ENCODE measurements at places on chromosomes 2 and 18. TPM values are rescaled to one million over a fixed set of nuclear protein-coding genes. Genes with fewer than 3 reads are reported as not detected.
A peak's percentile ranks its signal among the peaks of the same experiment; 100 is the strongest.

DNA sequence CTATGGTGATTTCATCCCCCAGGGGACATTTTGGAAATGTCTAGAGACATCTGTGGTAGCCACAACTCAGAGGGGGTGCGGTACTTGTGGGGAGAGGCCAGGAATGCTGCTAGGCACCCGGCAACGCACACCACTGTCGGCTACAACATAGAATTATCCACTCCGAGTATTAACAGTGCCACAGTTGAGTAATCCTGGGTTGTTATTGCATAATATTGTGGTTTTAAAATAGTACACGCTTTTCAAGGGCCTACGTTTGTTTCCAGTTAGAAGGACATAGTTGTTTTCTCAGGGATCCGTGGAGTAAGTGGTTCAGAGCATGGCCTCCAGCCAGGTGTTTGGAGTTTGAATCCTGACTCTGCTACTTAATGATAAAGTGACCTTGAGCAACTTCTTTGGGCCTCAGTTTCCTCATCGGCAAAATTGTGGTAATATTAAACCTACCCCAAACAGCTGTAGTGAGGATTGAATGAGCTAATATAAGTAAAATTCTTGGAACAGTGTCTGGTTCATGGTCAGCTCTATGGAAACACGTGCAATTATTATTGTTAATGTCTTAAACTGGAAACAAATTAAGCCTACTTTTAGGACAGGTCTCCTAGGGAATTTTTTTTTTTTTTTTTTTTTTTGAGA is 24.5 kb downstream of the CYP27A1 start:
- DNase-seq = peak; percentile 88

DNA sequence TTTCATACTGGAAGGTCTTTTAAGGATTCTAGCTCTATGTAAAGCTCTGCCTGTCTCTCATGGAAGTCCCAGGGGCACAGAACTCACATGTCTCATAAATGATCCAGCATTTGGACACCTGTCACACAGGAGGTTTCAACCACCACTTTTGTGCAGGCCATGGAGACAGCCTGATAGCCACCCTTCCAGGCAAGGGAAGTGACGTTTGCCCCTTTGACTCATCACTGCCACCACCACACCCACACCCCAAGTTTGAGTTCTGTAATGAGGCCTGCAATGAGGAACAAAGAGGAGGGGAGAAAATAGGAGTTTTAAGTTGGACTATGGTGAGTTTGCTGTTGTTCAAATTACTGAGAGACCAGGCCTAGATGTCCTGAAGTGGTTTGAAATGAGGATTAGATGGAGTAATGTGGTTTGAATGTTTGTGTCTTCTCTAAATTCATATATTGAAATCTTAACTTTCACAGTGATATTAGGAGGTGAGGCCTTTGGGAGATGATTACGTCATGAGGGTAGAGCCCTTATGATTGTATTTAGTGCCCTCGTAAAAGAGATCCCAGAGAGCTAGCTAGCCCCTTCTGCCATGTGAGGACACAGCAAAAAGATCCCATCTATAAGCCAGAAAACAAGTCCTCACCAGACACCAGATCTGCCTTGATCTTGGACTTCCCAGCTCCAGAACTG is 175.3 kb upstream of the EPHA4 start:
- no peak for DNase-seq

The HJURP gene
- 40.1 TPM for total RNA-seq

GRCh38 chr2:3535794-3536681 is 16.7 kb upstream of the ADI1 start:
- peak; percentile 85 for DNase-seq

DNA sequence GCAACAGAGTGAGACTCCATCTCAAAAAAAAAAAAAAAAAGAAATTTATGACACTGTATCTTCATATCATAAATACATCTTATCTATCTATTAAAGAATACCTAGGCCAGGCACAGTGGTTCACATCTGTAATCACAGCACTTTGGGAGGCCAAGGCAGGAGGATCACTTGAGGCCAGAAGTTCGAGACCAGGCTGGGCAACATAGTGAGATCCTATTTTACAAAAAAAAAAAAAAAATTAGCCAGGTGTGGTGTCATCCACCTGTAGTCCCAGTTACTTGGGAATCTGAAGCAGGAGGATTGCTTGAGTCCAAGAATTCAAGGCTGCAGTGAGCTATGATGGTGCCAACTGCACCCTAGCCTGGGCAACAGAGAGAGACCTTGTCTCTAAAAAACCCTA is 95.0 kb downstream of the HNRNPLL start:
- DNase-seq = no peak

GRCh38 chr2:15120631-15121030 is 440.5 kb downstream of the NBAS start:
- DNase-seq = no peak

- no peak for DNase-seq
These were observed at the start of gene CD28 for GRCh38 chr2:203706403-203706802. CD28 (plus strand) TSS chr2:203706639; CDS start chr2:203706697, 58 bp downstream.

DNA sequence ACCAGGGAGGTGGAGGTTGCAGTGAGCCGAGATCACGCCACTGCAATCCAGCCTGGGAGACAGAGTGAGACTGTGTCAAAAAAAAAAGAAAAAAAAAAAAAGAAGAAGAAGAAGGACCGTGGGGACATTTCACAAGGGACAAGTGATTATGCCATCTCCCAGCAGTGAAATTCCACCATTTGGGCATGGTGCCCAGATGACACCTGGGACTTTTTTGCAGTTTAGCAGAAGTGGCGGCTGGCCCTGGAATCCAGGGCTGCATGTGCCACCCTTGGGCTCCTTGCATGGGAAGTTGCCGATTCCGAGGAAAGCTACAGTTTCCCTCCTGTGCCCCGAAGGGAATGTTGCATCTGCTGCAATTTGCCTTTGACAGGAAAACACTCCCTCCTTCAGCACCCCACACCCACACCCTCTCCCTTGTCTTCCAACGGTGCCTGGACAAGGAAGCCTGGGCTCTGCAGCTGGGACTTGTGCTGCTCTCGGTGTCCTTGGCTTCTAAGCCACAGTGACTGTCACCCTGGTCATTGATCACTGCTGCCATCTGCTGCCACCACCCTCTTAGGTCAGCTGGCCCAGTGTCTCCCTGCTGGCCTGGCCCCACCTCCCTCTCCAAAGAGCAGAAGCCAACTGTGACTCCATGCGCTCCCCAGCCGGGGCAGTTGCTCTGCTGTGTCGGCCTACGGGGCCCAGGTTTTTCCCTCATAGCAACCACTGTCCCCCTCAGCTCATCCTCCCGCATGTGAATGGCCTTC is 56.4 kb upstream of the LRRC30 start:
- DNase-seq = no peak

- DNase-seq = peak; percentile 7
These were observed 886.2 kb upstream of the NRXN1 start for GRCh38 chr2:51918113-51918512.

The TDRD15 gene
- not detected for total RNA-seq

The CFC1 gene
- not detected for total RNA-seq

The MROH2A gene
- 0.11 TPM for total RNA-seq

DNA sequence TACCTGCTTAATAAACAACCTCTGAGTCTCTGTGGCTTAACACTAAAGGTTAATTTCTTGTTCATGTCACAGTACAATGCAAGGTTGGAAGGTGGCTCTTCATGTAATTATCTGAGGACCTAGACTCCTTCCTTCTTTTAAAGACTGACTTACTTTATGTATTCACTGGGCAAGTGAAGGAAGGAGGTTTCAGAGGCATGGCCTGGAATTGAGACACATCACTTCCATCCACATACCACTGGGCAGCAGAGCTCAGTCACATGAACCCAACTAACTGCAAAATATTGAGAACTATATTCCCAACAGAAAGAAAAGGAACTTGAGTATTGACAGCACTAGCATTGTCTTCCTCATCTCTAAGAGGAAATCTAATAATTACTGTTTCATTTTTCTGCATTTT is 57.5 kb upstream of the FN1 start:
- DNase-seq = no peak

The FEV gene
- not detected for total RNA-seq

The TUBA3E gene
- not detected for total RNA-seq

The COX7A2L gene
- 107 TPM for total RNA-seq

DNA sequence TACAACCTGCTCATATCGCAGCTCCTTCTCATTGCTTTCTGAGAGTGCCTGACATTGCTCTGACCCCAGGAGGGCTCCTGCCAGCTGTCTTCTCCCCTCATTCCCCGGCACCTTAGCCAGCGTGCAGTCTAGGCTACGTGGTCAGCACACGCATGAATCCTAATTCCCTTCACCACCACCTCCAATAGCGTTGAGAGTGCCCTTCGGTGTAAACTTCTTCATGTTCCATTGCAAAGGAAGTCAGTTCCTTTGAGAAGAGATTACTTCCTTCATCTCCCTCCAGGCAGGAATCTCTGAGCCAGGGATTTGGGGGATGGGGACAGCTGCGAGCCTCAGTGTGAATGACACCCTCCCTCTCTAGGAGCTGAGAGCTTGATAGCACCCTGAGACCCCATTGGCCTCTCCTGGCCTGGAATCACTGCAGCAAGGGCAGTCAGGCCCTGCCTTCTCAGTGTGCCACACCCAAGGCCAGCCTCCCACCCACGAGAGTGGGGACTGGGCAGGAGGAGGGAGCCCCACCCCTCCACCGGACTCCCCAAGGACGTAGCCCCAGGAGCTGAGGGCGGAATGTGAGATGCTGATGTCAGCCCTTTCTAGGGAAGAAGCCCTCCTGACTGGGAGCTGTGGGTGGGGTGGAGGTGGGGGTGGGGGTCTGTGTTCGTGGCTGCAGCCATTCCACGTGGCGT is 53.4 kb downstream of the SLC66A2 start:
- no peak for DNase-seq

GRCh38 chr2:199101487-199101886 is 356.3 kb downstream of the SATB2 start:
- DNase-seq = no peak

GRCh38 chr2:217396165-217396564 is 536.3 kb upstream of the TNP1 start:
- no peak for DNase-seq

The PROM2 gene
- 40.7 TPM for total RNA-seq

- peak; percentile 14 for DNase-seq
These were observed 19.2 kb upstream of the TMEM177 start for GRCh38 chr2:119659601-119660342.

DNA sequence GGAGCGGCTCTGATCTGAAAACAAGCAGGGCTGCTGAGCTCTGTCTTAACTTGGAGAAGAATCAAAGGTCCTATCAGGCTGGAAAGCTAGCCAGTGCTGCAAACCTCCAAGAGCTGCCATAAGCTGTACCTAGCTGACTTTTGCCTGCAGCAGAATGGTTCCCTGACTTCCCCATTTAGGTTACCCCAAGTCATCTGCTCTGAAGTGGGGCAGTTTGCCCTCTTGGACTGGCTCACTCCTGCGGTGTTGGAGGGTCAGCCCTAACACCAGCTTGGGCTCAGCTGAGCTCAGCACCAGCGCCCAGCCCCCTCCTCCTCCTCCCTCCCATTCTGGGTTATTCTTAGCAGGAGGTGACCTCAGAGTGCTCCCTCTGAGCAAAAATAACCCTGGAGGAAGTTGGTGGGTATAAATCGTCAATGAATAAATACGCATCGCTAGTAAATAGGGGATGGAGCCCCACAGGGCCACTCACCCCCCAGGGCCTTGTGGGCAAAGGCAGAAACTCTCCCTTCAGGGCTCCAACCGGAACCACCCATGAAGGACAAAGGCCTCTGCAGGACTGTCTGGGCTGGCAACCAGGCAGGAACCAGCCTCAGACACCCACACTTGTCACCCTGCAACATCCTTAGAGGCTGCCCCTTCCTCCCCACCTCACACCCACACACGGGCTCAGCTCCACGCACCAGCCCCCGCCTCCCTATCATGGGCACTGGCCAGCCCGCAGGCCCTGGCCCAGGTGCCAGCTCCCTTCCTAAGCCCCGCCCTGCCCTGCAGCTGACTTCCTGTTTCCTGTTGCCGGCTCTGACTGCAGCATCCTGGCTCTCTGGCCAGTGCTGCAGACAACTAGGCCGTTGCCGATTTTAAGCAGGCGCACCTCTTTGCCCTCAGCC is 46.9 kb downstream of the DNMT3A start:
- DNase-seq = no peak

DNA sequence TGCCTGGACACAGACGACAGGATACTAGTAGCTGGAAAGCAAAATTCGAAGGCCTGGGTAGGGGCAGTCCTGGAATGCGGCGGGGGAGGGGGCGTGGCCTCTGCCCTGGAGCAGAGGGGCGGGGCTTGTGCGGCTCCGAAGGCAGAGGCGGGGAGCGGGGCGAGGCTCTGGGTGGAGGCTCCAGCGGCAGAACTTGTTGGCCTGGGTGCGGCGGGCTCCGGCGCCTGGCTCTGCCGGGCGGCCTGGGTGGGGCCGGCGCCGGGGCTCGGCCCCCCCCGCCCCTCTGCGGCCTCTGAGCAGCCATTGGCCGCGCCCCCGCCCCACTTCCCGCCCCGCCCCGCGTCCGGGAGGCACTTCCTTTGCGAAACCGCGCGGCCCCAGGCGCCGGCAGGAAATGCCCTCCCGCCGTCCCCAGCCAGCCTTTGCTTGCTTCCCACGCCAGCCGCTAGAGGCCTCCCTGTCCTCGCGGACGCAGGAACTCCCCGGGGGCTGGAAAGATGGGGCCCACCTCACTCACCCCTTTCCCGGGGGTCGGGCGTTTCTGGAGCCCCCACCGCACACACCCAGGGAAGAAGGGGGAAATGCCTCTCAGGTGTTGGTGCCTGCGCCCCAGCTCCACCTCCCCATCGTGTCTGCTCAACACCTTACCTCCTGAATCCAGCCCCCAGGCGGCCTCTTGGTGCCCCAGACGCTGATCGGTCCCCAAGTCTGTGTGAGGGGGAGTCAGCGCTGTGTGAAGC is 6.7 kb downstream of the CTDSP1 start:
- peak; percentile 69 for DNase-seq

The SLC38A11 gene
- not detected for total RNA-seq

DNA sequence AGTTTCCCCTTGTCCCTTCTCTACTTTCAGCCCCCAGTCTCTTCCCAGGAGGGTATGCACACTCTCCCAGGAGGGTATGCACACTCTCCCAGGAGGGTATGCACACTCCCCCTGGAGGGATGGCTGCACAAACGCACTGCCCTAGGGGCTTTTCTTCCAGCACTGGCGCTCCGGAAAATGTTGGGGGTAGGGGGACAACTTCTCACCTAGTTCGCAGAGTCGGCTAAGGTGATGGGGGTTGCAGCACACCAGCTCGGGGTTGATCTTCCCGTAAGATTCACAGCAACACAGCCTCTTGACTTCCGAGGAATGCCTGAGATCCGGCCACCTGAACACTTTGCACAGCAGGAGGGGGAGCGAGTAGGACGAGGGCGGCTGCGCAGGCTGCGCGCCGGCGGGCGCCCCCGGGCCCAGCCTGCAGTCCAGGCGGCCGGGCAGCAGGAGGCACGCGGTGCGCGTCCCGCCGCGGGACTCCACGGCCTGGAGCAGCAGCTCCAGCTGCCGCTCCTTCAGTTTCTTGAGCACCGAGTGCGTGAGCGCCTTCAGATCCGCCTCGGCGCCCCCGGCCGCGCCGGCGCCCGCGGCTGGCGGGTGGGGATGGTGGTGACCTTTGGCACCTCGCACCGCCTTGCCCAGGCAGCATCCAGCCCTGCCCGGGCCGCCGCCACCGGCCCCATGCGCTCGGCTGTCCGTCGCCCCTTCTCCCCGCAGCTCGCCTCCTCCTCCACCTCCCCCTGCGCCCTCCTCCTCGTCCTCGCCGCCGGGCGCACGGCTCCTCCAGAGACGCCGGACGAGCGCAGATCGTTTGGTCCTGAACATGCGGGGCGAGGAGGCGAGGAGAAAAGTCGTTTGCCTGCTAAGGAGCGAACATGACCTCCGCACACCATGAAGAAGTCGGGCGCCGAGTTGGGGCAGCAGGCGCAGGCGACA is 894 bp downstream of the SMAD7 start:
- no peak for DNase-seq

All from foreskin keratinocyte (primary cell).